ENCODE measurements at places on chromosomes 4 and X. TPM values are rescaled to one million over a fixed set of nuclear protein-coding genes. Genes with fewer than 3 reads are reported as not detected.

The GPC4 gene
- polyA plus RNA-seq = 1.7 TPM

The SH3TC1 gene
- 8.0 TPM for polyA plus RNA-seq

The CXCL1 gene
- polyA plus RNA-seq = 1.8 TPM

The NPY5R gene
- polyA plus RNA-seq = 0.15 TPM

The PAGE2 gene
- polyA plus RNA-seq = not detected

The MAGEA1 gene
- not detected for polyA plus RNA-seq

The TMEM164 gene
- polyA plus RNA-seq = 9.7 TPM

The LRCH2 gene
- 0.46 TPM for polyA plus RNA-seq

The PAGE5 gene
- not detected for polyA plus RNA-seq

DNA sequence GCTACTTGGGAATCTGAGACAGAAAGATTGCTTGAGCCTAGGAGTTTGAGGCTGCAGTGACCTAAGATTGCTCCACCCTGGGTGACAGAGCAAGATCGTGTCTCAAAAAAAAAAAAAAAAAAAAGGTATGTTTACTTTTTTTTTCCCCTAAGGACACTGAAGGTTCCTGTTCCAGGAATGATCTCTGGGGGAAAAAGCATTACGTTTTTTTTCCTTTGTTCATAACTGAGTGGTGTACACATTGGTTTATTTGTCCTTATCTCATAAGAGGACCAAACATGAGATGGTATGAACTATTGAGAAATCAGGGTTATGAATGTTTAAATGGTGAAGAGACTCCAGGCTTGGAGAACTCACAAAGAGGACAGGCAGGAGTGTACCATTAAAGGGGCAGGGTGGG is 120.4 kb upstream of the IL1RAPL2 start:
- no peaks in the 10 kb centered on the region for H3K27me3 ChIP-seq
- H3K36me3 ChIP-seq = no peaks in the 10 kb centered on the region
- DNase-seq = no peak

DNA sequence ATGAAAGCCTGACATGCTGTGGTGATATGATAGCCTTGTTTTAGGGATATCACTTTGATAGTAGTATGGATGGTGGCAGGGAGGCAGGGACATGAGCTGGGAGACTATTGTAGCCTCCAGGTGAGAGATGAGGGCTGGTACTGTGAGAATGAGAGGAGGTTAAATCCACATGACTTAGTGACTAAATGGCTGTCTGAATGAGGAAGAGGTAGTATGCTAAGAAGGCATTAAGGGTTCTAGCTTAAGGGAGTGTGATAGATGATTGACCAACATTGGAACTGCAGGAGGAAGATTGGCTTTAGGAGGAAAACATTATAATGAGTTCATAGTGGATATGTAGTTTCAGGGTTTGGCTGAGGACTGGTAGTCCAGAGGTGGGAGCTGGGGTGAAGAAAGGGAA is 195.0 kb upstream of the ANK2 start:
- H3K4me3 ChIP-seq = no peak overlapping the region
- no peaks in the 10 kb centered on the region for H3K27me3 ChIP-seq
- no peak overlapping the region for H3K27ac ChIP-seq
- H3K4me1 ChIP-seq = peaks cover 6% of the 10 kb centered on the region
- no peak for DNase-seq

DNA sequence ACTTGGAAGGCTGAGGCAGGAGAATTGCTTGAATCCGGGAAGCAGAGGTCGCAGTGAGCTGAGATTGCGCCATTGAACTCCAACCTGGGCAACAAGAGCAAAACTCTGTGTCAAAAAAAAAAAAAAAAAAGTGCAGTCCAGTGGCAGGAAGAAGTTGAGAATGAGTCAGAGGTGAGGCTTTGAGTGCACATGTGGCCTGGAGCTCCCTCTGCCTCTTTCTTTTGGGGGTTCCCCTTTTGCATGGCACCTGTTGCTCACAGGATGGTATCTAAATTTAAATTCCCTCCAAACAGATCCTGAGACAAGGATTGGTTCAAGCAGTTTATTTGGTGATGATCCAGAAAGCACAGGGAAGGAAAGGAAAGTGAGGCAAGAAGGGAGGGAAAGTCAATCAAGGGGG is 151.4 kb upstream of the STX18 start:
- no peaks in the 10 kb centered on the region for H3K4me1 ChIP-seq
- H3K4me3 ChIP-seq = no peak overlapping the region
- no peak for DNase-seq
- no peaks in the 10 kb centered on the region for H3K27me3 ChIP-seq

GRCh38 chr4:10593130-10593529 is 91.4 kb downstream of the CLNK start:
- no peak overlapping the region for H3K27ac ChIP-seq
- no peak overlapping the region for H3K4me3 ChIP-seq

GRCh38 chr4:73012673-73013072 is 56.8 kb downstream of the COX18 start:
- no peaks in the 10 kb centered on the region for H3K36me3 ChIP-seq
- H3K27me3 ChIP-seq = no peaks in the 10 kb centered on the region
- DNase-seq = no peak
- no peak overlapping the region for H3K4me3 ChIP-seq

DNA sequence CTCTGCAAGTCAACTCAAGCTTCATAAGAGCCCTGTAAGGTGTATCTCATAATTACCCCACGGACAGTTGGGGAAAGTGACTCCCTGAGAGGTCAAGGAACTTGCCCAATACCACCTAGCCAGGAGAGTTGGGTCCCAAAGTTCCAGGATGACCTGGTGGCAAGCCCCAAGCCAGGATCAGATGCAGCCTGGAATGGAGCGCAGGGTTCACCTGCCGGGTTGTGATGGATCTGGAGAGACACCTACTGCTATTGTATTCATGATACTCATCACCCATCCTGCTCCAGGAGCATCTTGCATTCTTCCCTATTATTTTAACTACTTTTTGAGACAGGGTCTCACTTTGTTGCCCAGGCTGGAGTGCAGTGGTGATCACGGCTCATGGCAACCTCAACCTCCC is 36.1 kb downstream of the ZBTB49 start:
- no peaks in the 10 kb centered on the region for H3K27me3 ChIP-seq
- peaks cover 10% of the 10 kb centered on the region for H3K4me1 ChIP-seq
- H3K4me3 ChIP-seq = no peak overlapping the region
- no peak for DNase-seq
- H3K36me3 ChIP-seq = peaks cover 8% of the 10 kb centered on the region

DNA sequence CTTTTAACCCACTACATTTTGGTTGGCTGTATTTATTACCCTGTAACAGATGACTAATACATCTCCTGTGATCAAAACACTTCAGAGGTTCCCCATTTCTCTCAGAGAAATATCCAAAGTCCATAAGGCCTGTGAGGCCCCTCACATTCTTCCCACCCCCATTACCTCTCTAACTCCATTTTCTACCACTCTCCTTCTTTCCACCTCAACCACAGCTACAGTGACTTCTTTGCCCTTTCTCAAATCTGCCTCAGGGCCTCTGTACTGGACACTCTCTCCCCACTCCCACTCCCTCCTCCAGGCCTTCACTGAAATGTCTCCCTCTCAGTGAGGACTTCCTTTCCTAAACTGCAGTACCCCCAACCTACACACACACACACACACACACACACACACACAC is 8.4 kb upstream of the TMEM144 start:
- DNase-seq = no peak
- H3K27me3 ChIP-seq = no peaks in the 10 kb centered on the region
- H3K4me3 ChIP-seq = no peak overlapping the region
- H3K27ac ChIP-seq = no peak overlapping the region

GRCh38 chr4:2651546-2651945 is 104.6 kb downstream of the TNIP2 start:
- no peaks in the 10 kb centered on the region for H3K27me3 ChIP-seq
- H3K4me3 ChIP-seq = no peak overlapping the region
- peaks cover 6% of the 10 kb centered on the region for H3K36me3 ChIP-seq
- H3K4me1 ChIP-seq = no peaks in the 10 kb centered on the region
- DNase-seq = no peak

- H3K27me3 ChIP-seq = no peaks in the 10 kb centered on the region
- no peak for DNase-seq
- no peaks in the 10 kb centered on the region for H3K36me3 ChIP-seq
These were observed 195.8 kb downstream of the AASDH start for GRCh38 chr4:56191534-56191933.

DNA sequence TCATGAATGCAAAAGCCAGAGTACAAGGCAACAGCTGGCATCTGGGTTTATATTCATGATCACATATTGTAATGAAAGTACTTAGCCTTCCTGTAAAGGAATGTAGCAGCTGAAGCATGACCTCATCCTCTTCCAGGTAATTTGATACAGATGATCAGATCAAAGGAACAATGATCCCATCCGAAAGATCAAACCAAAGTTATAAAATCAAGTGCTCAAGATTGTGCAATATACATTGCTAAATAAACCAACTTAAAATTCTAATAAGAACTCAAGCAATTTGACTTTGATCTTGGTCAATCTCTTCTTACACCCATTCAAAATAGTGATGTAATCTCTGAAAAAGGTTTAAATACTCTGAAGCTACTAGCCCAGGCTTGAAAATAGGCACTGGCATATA is 113.1 kb upstream of the INPP4B start:
- H3K27me3 ChIP-seq = no peaks in the 10 kb centered on the region
- H3K27ac ChIP-seq = no peak overlapping the region
- DNase-seq = no peak
- H3K36me3 ChIP-seq = no peaks in the 10 kb centered on the region
- peaks cover 26% of the 10 kb centered on the region for H3K4me1 ChIP-seq

- H3K36me3 ChIP-seq = no peaks in the 10 kb centered on the region
- H3K27ac ChIP-seq = no peak overlapping the region
- no peak overlapping the region for H3K4me3 ChIP-seq
- no peaks in the 10 kb centered on the region for H3K27me3 ChIP-seq
These were observed 275.8 kb upstream of the TENM3 start for GRCh38 chr4:181967401-181967800.

- H3K4me1 ChIP-seq = peaks cover 20% of the 10 kb centered on the region
- DNase-seq = no peak
- H3K27me3 ChIP-seq = no peaks in the 10 kb centered on the region
- H3K36me3 ChIP-seq = no peaks in the 10 kb centered on the region
These were observed 15.5 kb downstream of the ZFYVE28 start for GRCh38 chr4:2402941-2403340.

- H3K4me1 ChIP-seq = no peaks in the 10 kb centered on the region
- H3K27me3 ChIP-seq = peaks cover 70% of the 10 kb centered on the region
- no peak for DNase-seq
- no peak overlapping the region for H3K4me3 ChIP-seq
- no peak overlapping the region for H3K27ac ChIP-seq
These were observed 32.6 kb downstream of the FRMPD3 start for GRCh38 chrX:107482046-107482445.

- H3K4me3 ChIP-seq = no peak overlapping the region
- H3K27ac ChIP-seq = no peak overlapping the region
- DNase-seq = no peak
- no peaks in the 10 kb centered on the region for H3K4me1 ChIP-seq
These were observed 342.8 kb upstream of the BOD1L1 start for GRCh38 chr4:13970349-13970748.

GRCh38 chr4:140718241-140718952 is 37.8 kb downstream of the TBC1D9 start:
- peak overlapping the region; percentile 78 for H3K27ac ChIP-seq
- no peaks in the 10 kb centered on the region for H3K27me3 ChIP-seq
- no peak overlapping the region for H3K4me3 ChIP-seq
- H3K4me1 ChIP-seq = peaks cover 57% of the 10 kb centered on the region
- DNase-seq = no peak
- peaks cover 4% of the 10 kb centered on the region for H3K36me3 ChIP-seq

DNA sequence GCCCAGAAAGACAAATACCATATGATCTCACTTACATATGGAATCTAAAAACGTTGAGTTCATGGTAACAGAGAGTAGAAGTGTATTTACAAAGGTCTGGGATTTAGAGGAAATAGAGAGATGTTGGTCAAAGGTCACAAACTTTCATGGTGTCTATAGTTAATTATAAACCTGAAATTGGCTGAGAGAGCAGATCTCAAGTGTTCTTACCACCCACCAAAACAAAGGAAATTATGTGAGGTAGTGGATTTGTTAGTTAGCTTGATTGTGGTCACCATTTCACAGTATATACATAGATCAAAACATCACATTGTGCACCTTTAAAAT is 186.8 kb downstream of the NWD2 start:
- H3K27me3 ChIP-seq = peaks cover 23% of the 10 kb centered on the region
- no peak overlapping the region for H3K27ac ChIP-seq
- H3K36me3 ChIP-seq = no peaks in the 10 kb centered on the region
- no peak overlapping the region for H3K4me3 ChIP-seq
- no peak for DNase-seq
- H3K4me1 ChIP-seq = no peaks in the 10 kb centered on the region

DNA sequence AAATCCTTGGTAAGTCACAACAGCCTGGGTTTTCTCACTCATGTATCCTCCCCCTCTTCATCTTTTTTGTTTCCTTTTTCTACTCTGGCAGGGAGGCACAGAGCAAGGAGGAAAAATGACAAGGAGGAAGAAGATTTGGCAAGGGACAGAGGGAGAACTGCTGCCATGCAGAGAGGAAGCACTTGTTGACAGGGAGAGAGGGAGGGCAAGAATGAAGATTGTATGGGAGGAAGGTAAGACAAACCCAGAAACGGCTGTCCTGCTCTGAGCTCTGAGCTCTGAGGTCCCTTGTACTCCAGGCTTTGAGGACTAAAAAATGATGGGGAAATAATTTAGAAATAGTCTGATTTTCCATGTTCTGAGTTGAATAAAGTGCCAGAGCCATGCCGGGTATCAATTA is 123.9 kb downstream of the DCHS2 start:
- H3K27ac ChIP-seq = no peak overlapping the region
- H3K27me3 ChIP-seq = no peaks in the 10 kb centered on the region
- H3K36me3 ChIP-seq = no peaks in the 10 kb centered on the region
- no peak overlapping the region for H3K4me3 ChIP-seq
- DNase-seq = no peak

DNA sequence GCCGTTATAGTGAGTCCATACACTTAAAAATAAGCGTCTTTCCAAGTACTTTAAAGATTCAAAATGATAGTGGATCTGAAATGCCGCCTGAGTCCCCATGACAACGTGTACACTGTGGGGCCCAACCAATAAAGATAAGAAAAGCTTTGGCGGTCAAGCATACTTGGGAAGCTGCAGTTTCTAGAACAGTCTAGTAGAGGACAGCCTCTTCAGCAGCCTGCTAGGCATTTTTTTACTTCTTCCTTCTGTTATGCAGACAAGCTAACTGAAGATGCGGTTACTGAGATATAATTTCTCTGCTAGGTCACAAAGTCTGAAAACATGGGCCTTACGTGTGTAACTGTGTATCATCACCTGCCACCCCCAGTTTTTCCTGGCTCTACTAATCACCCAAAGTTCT is 402 bp upstream of the UPRT start:
- no peak for DNase-seq
- H3K27ac ChIP-seq = peak overlapping the region; percentile 94
- peak overlapping the region; percentile 80 for H3K4me3 ChIP-seq
- peaks cover 43% of the 10 kb centered on the region for H3K4me1 ChIP-seq

DNA sequence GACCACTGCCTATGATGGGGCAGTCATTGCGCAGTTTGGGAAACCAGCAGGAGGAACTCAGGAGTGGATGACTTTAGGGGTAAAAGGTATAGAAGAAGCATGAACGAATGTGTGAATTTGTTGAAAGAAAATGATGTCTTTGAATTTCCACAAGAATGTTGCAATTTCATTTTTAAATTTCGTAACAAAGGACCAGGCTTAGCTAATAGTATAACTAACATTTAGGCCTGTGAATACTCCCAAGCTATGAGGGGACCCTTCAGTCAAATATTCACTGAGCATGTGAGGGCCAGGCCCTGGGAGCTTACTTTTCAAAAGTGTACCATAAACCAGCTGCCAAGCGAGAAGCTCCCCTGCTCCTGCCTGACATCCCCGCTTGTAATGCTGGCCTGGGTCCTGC is 5.3 kb downstream of the MPC1L start:
- no peak overlapping the region for H3K27ac ChIP-seq
- peaks cover 75% of the 10 kb centered on the region for H3K36me3 ChIP-seq
- H3K4me1 ChIP-seq = no peaks in the 10 kb centered on the region
- DNase-seq = no peak
